ENCODE measurements at places on chromosomes 12 and 14.

DNA sequence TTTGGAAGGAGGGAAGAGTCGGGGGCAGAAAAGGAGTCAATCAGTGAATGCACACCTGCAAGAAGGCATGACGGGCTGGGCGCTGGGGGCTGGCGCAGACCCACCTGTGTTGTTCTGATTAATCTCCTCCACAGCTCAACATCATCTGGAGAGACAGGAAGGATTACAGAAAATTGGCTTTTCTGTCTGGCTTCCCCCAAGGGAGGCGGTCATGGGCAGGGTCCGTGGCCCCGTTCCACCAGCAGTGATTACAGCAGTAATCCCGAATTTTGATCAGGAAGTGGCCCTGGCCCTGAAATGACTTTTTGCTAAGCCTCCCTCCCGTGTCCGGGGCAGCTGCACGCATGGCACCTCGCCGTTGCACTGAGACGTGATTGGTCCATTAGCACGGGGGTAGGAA lies 24.4 kb upstream of the GALNT9 start:
- no peak for DNase-seq

DNA sequence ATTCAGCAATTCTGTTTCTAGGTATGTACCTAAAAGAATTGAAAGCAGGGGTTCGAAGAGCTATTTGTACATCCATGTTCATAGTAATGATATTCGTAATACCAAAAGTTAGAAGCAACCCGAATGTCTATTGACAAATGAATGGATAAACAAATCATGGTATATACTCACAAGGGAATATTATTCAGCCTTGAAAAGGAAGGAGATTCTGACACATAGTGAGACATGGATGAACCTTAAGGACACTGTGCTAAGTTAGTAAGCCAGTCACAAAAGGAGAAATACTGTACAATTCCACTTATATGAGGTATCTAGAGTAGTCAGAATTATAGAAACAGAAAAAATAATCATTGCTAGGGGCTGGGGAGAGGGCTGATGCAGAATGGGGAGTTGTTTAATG lies 4.4 kb upstream of the FBXL14 start:
- no peak for DNase-seq

DNA sequence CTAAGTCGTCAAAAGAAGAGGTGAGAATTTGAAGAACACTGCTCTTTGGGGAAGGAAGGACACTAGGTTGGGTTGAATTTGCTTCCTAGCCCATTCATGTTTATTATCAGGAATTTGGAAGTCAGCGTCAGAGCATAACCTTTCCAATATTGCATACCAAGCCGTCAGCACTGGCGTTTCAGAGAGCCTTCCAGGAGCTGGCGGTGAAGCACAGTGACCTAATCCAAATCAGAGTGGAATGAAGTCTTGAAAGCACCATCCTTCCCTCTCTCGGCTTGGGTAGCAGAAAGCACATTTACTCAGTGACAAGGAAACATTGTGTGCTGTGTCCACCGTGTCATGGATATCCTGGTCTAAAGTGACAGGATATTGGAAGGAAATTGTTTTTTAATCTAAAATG lies 240.3 kb upstream of the PELI2 start:
- no peak for DNase-seq

GRCh38 chr14:78345131-78345744 lies 175.1 kb downstream of the NRXN3 start:
- DNase-seq: no peak

GRCh38 chr14:34971801-34972200 lies 11.0 kb upstream of the SRP54 start:
- DNase-seq: no peak

- no peak for DNase-seq
These were observed 860.3 kb downstream of the DIO2 start for GRCh38 chr14:79351011-79351410.

DNA sequence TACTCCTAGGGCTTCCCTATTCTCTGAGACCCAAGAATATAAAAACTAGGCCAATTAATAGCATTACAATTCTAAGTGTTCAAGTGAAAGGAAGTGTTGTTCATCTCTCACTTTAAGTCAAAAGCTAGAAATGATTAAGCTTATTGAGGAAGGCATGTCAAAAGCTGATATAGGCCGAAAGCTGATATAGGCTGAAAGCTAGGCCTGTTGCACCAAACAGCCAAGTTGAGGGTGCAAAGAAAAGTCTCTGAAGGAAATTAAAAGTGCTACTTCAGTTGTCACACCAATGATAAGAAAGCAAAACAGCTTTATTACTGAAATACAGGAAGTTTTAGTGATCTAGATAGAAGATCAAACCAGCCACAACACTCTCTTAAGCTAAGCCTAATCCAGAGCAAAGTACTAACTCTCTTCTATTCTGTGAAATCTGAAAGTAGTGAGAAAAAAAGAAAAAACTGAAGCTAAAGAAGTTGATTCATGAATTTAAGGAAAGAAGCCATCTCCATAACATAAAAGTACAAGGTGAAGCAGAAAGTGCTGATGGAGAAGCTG lies 68.9 kb downstream of the SLC6A15 start:
- no peak for DNase-seq

- DNase-seq: no peak
These were observed 165.2 kb upstream of the OTX2 start for GRCh38 chr14:56975521-56975920.

- DNase-seq: no peak
These were observed 1055.8 kb downstream of the SLC6A15 start for GRCh38 chr12:83856803-83857202.

- no peak for DNase-seq
These were observed 776.6 kb downstream of the MED13L start for GRCh38 chr12:115500872-115501271.

- DNase-seq: no peak
These were observed 422.9 kb upstream of the OR4E1 start for GRCh38 chr14:22096514-22096895.

GRCh38 chr14:105414456-105415371 lies 4.9 kb upstream of the MTA1 start:
- DNase-seq: no peak

- no peak for DNase-seq
These were observed 92.2 kb downstream of the SLC5A8 start for GRCh38 chr12:101117842-101118241.

DNA sequence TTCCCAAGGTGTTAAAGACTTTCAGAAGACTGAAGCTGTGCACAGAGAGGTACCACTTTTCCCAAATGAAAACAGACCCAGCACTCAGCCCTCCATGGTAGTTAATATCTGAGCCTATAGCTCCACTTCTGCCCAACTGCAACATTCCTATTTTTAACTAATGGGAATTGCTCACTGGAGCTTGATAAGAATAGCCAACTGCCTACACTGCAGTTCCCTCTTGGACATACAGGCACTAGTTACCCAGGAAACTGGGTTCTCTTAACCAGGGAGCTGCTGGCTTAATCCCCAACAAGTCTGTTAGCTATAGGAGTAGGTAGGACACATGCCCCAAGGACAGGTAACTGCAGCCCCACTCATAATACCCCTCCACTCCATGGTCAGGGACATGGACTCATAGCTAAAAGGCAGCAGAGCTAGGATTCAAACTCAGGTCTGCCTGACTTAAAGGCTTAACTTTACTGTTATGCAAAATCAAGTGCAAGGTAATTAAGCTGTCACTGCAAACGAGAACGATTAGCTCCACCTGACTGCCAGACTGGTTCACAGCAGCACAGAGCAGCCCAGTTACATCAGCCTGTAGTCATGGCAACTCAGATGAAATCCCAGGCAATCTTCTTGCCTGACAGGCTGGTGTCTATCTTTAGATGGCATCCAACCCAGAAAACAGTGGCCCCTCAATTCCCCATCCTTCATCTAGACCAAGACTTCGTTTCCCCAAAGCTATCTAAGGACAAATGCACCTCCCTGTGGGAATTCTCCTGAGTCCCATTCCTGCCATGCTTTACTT lies 77.1 kb upstream of the ACTN1 start:
- no peak for DNase-seq

DNA sequence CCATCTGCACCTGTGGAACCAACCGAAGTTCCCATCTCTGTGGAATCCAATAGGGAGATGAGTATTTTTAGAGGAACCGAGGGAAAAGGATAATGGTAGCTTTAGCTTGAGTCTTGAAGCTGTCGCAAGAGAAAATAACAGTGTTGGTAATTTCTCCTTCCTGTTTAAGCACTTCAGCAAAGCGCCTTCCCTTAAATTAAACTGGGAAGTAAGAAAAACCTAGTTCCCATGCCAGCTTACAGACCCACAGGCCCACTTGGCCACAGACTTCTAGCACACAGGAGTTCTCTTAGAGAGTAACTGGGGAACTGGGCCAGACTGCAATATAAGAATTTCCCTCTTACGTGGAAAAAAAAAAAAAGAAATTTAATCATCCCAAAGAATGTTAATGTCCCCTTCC lies 223.8 kb downstream of the EFCAB11 start:
- DNase-seq: no peak

DNA sequence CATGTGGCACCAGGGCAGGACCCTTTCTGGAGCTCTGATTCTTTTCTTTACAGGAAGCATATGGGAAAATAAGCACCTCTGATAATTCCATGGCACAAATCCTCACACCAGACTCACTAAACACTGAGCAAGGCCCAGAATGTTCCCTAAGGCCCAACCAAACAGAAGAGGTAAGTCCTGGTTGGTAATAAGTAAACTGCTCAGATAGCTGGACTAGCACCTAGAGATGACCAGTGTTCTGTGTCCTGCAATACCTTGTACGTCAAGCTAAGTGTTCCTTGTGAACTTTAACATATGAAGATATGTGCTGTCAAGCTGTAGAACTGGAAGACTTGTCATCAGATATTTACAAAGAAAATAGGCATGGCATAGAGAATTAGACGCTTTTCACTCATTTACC lies 186.7 kb downstream of the ESR2 start:
- no peak for DNase-seq

- no peak for DNase-seq
These were observed 236.6 kb upstream of the CCDC196 start for GRCh38 chr14:66249544-66249943.

DNA sequence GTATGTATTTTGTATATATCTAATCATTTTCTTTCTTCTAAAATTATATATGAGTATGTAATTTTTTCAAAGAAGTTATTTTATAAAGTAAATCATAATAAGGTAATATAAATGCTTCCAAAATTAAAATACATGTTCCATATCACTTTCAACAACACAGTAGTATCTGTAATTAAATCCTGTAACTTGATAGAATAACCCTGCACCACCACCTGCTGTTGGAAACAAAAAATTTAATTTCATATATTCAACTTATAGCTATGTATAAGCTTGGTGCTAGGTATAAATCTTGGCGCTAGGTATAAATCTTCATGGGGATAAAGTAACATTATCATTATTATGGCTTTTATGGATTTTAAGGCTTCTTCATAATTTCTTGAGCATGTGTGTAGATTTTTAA lies 149.7 kb upstream of the DCN start:
- no peak for DNase-seq

DNA sequence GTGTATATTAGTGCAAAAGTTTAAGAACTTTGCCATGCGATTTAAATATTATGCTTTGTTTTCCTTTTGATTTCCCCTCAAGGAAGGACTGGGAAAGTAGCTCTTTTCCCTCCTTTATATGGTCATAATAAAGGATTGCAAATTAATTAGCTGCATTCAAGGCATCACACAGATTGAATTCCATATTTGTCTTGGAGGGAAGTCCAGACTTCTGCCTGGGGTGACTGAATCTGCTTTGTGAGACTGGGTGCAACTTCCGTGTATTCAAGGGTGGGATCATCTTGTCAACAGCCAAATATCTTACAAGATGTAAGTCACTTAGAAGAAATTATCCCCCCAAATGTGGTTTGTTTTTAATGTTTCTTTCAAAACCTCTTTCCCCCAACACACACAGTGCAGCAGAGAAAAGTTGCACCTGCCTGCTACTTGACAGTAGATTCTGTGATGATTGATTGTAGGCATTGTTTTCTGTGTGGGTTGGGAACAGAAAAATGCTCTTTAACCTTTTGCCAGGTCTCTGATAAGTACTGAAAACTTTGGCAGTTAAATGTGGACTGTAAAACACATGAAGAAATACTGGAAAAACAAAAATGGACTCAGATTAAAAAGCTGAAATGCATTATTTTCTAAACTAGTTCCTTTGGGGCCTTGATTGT lies 28.4 kb downstream of the STK38L start:
- no peak for DNase-seq

GRCh38 chr12:57415088-57415487 lies 15.8 kb downstream of the R3HDM2 start:
- DNase-seq: no peak

- no peak for DNase-seq
These were observed 1.9 kb upstream of the GPR33 start for GRCh38 chr14:31489691-31490090.

- DNase-seq: no peak
These were observed 62.7 kb downstream of the SLC41A2 start for GRCh38 chr12:104895415-104895814.

- DNase-seq: no peak
These were observed 54.7 kb upstream of the MAP1LC3B2 start for GRCh38 chr12:116504438-116504837.

GRCh38 chr12:28827861-28828260 lies 321.2 kb upstream of the FAR2 start:
- no peak for DNase-seq

- no peak for DNase-seq
These were observed 1.7 kb downstream of the ANKRD52 start for GRCh38 chr12:56256326-56256960.

- no peak for DNase-seq
These were observed 39.4 kb upstream of the FUT8 start for GRCh38 chr14:65373016-65373670.

DNA sequence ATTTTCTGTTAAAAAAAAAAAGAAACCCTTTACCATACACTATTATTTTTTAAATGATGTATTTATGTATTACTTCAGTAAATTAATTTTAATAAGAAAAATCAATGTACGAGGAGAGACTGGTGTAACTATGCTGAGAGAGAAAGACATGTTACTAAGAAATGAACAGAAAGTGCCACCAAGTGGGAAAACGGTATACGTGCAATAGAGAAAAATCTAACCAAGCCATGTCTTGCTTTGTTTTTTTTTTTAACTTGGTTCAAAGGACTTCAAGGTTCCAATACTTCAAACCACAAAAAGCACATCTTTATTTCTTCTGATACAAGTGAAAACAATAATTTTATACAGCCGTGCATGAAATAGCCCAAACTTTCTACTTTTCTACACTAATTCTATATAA lies 22.9 kb downstream of the NDUFA12 start:
- DNase-seq: no peak

GRCh38 chr14:81801921-81802320 lies 268.3 kb upstream of the SEL1L start:
- no peak for DNase-seq
